Activated naive CD8-positive, alpha-beta T cell treated with anti-CD3 and anti-CD28 coated beads for 36 hours (primary cell): ENCODE measurements at places on chromosomes 16 and 17. TPM values are rescaled to one million over a fixed set of nuclear protein-coding genes. Genes with fewer than 3 reads are reported as not detected.

The CMTM1 gene
- 2.8 TPM for total RNA-seq

The CYB561 gene
- total RNA-seq, result 1.1 TPM

The KIF18B gene
- total RNA-seq, result 37.1 TPM

The KRTAP2-3 gene
- total RNA-seq, result not detected

The HEATR9 gene
- total RNA-seq, result not detected

The SKAP1 gene
- 54.2 TPM for total RNA-seq

The NKD1 gene
- 0.86 TPM for total RNA-seq
